ENCODE measurements at places on chromosomes 13 and 19. TPM values are rescaled to one million over a fixed set of nuclear protein-coding genes. Genes with fewer than 3 reads are reported as not detected.

DNA sequence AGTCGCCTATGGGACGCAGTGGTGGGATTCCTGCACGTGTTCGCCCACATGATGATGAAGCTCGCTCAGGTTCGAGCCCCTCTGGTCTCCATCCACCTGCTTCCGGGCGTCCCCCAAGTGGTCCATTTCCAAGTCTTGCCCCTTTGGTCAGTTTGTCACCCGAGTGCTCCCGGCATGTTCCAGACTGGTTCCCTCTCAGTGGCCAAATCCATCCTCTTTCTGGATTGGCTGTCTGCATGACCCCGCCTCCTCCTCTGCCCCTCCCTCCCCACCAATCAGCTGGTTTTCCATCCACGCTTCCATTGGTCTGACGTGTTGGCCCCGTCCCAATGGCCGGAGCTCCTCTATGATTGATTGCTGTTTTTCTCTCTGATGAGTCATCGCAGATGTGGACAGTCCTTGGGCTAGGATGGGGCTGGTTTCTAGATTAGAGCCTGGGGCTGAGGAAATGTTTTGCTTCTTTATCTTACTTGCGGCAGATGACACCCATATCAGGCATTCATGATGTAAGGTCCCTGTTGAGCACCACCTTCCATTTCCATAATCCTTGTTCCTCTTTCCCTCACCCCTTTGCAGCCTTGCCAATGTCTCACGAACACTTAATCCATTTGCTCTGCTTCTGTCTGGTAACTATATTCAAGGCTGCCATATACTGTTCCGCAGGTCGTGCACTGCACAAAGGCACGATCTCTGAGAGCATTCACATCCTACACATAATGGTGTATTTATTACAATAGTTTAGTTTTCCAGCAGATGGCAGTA, 73.8 kb downstream of the MAP4K1 start:
- peak; percentile 69 for DNase-seq

DNA sequence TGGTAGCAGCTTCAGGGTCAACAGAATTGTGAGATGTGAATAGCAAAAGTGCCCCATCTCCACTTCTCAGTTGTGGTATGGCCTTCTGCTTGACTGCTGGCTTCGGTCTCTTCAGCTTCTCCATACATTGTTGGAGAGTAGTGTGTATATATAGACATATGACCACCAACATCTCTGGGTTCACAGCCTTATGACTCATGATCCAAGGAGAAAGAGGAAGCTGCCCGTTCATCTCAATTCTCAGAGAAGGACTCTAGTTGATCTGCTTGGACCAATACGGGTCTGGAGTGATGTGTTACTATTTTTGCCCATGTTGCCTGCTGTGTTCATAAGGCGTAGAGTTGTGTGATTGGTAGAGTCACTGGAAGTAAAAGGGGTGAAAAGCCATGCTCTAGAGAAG, 3.6 kb upstream of the COMMD6 start:
- no peak for DNase-seq

GRCh38 chr13:111955412-111956065, 111.4 kb upstream of the SOX1 start:
- DNase-seq, result no peak

The ZNF723 gene
- not detected for polyA plus RNA-seq

DNA sequence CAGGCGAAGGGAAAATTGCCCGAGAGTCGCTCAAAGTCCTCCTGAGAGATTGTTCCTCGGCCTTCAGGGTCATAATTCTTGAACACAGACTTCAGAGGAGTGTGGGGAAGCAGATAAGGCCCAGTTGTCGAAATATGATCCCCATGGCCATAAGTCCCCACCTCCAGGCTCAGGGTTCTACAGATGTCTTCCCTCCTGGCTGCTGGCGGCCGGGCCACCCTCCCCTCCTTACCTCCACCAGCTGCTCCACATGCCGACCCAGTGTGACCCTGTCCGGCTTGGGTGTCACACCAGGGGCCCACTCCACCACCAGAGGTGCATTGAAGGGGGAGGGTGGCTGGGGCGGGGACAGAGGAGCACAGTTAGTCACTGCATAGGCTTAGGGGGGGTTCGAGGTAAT, 10.1 kb downstream of the FAM98C start:
- no peak for DNase-seq

The ZNF562 gene
- 12.2 TPM for polyA plus RNA-seq

GRCh38 chr19:14094854-14095253, 4.3 kb upstream of the SAMD1 start:
- DNase-seq, result no peak

The RASIP1 gene
- 4.1 TPM for polyA plus RNA-seq
